Endodermal cell (in vitro differentiated cells): ENCODE measurements at places on chromosomes 1 and 21. TPM values are rescaled to one million over a fixed set of nuclear protein-coding genes. Genes with fewer than 3 reads are reported as not detected.

GRCh38 chr1:21325231-21325718 lies 35.0 kb upstream of the ECE1 start:
- no peaks in the 10 kb centered on the region for H3K36me3 ChIP-seq
- no peaks in the 10 kb centered on the region for H3K27me3 ChIP-seq
- no peak for DNase-seq
- no peak overlapping the region for H3K4me3 ChIP-seq
- H3K27ac ChIP-seq = no peak overlapping the region

Gene LRRC71
- total RNA-seq = not detected in 3 replicates

DNA sequence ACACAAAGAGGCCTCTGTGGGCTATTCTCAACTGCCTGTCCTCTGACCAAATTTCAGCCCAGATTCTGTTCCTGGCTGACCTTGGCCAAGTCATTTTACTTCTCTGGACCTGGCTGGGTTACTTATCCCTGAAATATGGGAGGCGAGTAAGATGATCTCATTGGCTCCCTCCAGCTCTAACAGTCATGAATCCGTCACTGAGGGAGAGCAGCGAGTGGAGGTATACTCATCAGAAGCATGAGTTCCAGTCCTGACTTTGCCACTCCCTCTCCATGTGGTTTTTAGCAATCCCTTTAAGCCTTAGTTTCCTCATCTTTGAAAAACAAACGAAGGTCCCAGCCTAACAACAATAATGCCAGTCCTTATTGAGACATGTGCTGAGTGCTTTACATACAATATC lies 63.5 kb downstream of the CCDC185 start:
- no peak overlapping the region for H3K4me3 ChIP-seq
- no peaks in the 10 kb centered on the region for H3K27me3 ChIP-seq
- H3K27ac ChIP-seq = no peak overlapping the region
- H3K4me1 ChIP-seq = no peaks in the 10 kb centered on the region
- H3K36me3 ChIP-seq = no peaks in the 10 kb centered on the region

Gene ZSWIM5
- 11.4 and 12.3 TPM in 2 replicates for total RNA-seq

Gene C1orf167
- total RNA-seq = 0.43 and 0.95 TPM in 2 replicates

Gene KIF17
- total RNA-seq = 4.2 and 4.3 TPM in 2 replicates

- no peak overlapping the region for H3K27ac ChIP-seq
- H3K4me1 ChIP-seq = no peaks in the 10 kb centered on the region
- no peak overlapping the region for H3K4me3 ChIP-seq
- H3K36me3 ChIP-seq = no peaks in the 10 kb centered on the region
- H3K27me3 ChIP-seq = peaks cover 23% of the 10 kb centered on the region
These were observed 164.6 kb upstream of the GJB5 start for GRCh38 chr1:34590211-34590623.

Gene TMEM269
- 0.11 and 0.20 TPM in 2 replicates for total RNA-seq

GRCh38 chr21:37711286-37711829 lies 204.9 kb downstream of the KCNJ6 start:
- no peak overlapping the region for H3K4me3 ChIP-seq
- H3K4me1 ChIP-seq = peaks cover 4% of the 10 kb centered on the region
- peak; percentile 71 for DNase-seq
- H3K27me3 ChIP-seq = no peaks in the 10 kb centered on the region
- H3K36me3 ChIP-seq = no peaks in the 10 kb centered on the region

DNA sequence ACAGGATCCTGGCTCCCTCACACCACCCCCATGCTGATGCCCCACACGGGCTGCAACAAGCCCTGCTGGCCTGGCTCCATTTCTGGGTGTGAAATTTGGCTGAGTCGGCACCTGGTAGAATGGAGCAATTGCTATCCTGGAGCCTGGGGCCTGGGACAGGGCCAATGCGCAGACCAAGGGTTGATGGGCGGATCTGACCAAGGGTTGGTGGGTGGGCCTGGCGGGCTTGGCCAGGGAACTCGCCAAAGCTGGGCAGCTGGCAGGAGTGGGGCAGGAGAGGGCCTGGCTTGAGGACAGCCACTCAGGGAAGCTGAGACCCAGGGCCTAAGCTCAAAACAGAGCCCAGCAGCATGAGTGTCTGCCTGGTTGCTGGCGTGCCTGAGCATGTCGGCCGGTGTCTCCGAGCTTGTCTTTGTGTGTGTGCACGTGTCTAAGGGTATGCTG lies 70.9 kb upstream of the POU3F1 start:
- no peaks in the 10 kb centered on the region for H3K27me3 ChIP-seq
- no peaks in the 10 kb centered on the region for H3K4me1 ChIP-seq
- DNase-seq = no peak
- no peak overlapping the region for H3K27ac ChIP-seq
- no peak overlapping the region for H3K4me3 ChIP-seq

- no peaks in the 10 kb centered on the region for H3K36me3 ChIP-seq
- DNase-seq = no peak
- H3K4me3 ChIP-seq = no peak overlapping the region
- H3K27me3 ChIP-seq = no peaks in the 10 kb centered on the region
- no peak overlapping the region for H3K27ac ChIP-seq
- no peaks in the 10 kb centered on the region for H3K4me1 ChIP-seq
These were observed 99.2 kb downstream of the PROX1 start for GRCh38 chr1:214086945-214087344.

Gene SHE
- total RNA-seq = 0.35 to 3.5 TPM (median 0.46 TPM) in 3 replicates

GRCh38 chr1:207030522-207031009 lies 2.0 kb downstream of the C1orf116 start:
- DNase-seq = no peak
- H3K27ac ChIP-seq = no peak overlapping the region
- no peaks in the 10 kb centered on the region for H3K36me3 ChIP-seq
- H3K4me1 ChIP-seq = peaks cover 24% of the 10 kb centered on the region

DNA sequence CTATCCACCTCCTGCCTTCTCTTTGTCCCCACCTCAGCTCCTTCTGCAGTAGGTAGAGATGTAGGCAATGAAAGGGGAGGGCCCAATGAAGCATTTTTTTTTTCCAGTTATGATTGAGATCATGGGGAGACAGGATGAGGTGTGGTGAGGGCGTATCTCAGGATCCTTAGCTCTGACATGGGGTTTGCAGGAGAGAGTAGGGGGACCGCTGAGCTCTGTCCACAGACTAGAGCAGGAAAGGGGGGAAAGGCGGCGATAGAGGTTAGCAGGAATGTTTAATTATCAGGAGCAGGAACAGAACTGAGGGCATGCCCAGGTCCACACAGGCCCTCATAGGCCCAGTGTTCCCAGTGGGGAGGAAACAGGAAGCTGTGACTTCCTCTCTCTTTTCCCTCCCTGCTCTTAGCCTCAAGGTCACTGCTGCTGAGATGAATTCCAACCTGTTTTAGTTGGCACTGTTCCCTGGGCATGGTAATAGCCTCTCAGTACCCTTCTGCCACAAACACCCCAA lies 901 bp upstream of the RXFP4 start:
- H3K27ac ChIP-seq = no peak overlapping the region
- H3K36me3 ChIP-seq = no peaks in the 10 kb centered on the region
- DNase-seq = no peak
- no peaks in the 10 kb centered on the region for H3K27me3 ChIP-seq
- no peaks in the 10 kb centered on the region for H3K4me1 ChIP-seq

GRCh38 chr21:35932232-35932911 lies 128.0 kb downstream of the SETD4 start:
- no peaks in the 10 kb centered on the region for H3K4me1 ChIP-seq
- H3K27ac ChIP-seq = no peak overlapping the region
- no peaks in the 10 kb centered on the region for H3K27me3 ChIP-seq
- H3K36me3 ChIP-seq = no peaks in the 10 kb centered on the region
- H3K4me3 ChIP-seq = no peak overlapping the region

- H3K27ac ChIP-seq = no peak overlapping the region
- H3K4me1 ChIP-seq = no peaks in the 10 kb centered on the region
- no peaks in the 10 kb centered on the region for H3K27me3 ChIP-seq
- no peaks in the 10 kb centered on the region for H3K36me3 ChIP-seq
- no peak overlapping the region for H3K4me3 ChIP-seq
- DNase-seq = no peak
These were observed 499.0 kb downstream of the NUF2 start for GRCh38 chr1:163820766-163821165.

DNA sequence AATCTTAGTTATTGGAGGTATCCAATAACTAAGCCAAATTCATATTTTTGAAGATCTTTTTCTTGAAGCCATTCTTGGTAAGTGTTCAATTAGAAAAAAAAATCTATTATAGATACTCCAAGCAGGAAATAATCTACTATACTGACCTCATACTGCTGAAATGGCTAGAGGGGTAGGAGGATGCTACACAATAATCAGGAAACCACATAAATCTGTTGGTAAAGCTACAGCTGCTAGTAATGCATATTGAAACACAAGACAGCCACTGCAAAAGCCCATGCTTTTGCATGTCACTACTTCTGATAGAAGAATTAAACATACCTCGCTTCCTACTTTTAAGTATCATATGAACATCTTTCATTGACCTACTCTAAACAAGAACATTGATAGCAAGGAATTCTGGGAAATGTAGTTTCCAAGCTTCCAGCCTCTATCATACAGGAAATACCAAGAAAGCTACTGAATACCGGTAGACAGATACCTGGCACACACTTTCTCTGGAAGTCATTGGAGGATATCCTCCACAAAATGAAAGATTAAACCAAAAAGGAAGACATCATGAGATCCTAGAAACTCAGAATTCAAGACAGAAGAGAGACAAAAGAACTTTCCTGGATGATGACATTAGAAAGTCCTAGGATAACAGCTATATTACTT lies 103.0 kb upstream of the VAV3 start:
- no peak overlapping the region for H3K4me3 ChIP-seq
- H3K27ac ChIP-seq = no peak overlapping the region

Gene LCE3E
- total RNA-seq = not detected in 3 replicates

- H3K4me3 ChIP-seq = no peak overlapping the region
- DNase-seq = no peak
- H3K27me3 ChIP-seq = no peaks in the 10 kb centered on the region
- H3K36me3 ChIP-seq = no peaks in the 10 kb centered on the region
These were observed 184.3 kb downstream of the PATJ start for GRCh38 chr1:61926597-61926996.

Gene FAM151A
- total RNA-seq = not detected in 2 replicates

- H3K4me3 ChIP-seq = no peak overlapping the region
- no peak overlapping the region for H3K27ac ChIP-seq
- H3K27me3 ChIP-seq = no peaks in the 10 kb centered on the region
- H3K36me3 ChIP-seq = peaks cover 29% of the 10 kb centered on the region
These were observed 6.9 kb downstream of the LMNA start for GRCh38 chr1:156121457-156121856.

Gene LAD1
- 5.5 to 13.6 TPM (median 11.8 TPM) in 3 replicates for total RNA-seq

Gene TP53BP2
- 43.3 and 53.6 TPM in 2 replicates for total RNA-seq

Gene CD2
- total RNA-seq = not detected in 3 replicates

Gene GPR25
- not detected in 3 replicates for total RNA-seq

Gene VCAM1
- total RNA-seq = 1.2 to 1.8 TPM (median 1.4 TPM) in 3 replicates

Gene ALPL
- 98.7 and 117 TPM in 2 replicates for total RNA-seq

GRCh38 chr1:160993544-160994193 lies 27.3 kb downstream of the F11R start:
- H3K27ac ChIP-seq = no peak overlapping the region
- no peak overlapping the region for H3K4me3 ChIP-seq
- no peaks in the 10 kb centered on the region for H3K4me1 ChIP-seq
- DNase-seq = no peak
- peaks cover 44% of the 10 kb centered on the region for H3K36me3 ChIP-seq
- no peaks in the 10 kb centered on the region for H3K27me3 ChIP-seq

DNA sequence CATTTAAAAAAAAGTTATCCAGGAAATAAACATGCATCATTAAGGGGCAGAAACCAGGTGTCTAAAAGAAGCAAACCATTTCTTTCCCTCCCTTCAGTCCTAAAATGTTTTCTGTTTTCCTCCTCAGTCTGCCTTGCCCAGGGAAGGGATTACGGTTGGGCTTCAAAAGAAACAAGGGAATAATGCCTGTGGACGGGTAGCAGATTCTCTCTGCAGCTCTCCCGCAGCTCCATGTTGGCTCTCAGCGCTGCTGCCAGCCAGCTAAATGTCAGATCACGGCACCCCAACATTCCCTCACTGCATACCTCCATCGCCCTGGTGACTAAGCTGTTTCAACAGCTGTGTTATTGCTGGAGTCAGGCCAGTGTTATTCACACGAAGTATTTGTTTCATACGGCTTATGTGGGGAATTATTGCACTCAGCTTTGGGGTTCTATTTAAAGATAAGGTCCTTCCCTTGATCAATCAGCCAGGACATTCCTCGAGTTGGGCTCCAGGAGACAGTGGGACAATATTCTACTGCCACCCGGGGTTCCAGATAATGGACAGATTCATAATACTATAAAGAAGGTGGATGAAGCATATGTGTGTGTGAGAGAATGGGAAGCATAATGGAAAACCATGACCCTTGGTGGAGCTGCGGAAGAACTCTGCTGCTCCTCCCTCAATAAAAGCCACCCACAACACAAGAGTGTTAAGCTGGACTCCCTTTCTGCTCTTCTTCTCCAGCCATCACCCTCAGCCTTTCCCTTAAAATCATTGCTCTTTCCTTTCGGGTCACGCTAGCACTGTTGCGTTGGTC lies 58.2 kb downstream of the WLS start:
- peak overlapping the region; percentile 78 for H3K27ac ChIP-seq
- no peaks in the 10 kb centered on the region for H3K27me3 ChIP-seq
- no peak for DNase-seq

- H3K36me3 ChIP-seq = no peaks in the 10 kb centered on the region
- H3K4me1 ChIP-seq = no peaks in the 10 kb centered on the region
- H3K27me3 ChIP-seq = no peaks in the 10 kb centered on the region
- no peak for DNase-seq
These were observed 134.3 kb upstream of the ATP1B1 start for GRCh38 chr1:168972225-168972624.

GRCh38 chr1:47182676-47183235 lies 7.1 kb downstream of the PDZK1IP1 start:
- no peak overlapping the region for H3K4me3 ChIP-seq
- no peak for DNase-seq
- H3K27me3 ChIP-seq = peaks cover 12% of the 10 kb centered on the region
- H3K4me1 ChIP-seq = no peaks in the 10 kb centered on the region

- no peaks in the 10 kb centered on the region for H3K36me3 ChIP-seq
- no peaks in the 10 kb centered on the region for H3K27me3 ChIP-seq
- H3K27ac ChIP-seq = no peak overlapping the region
- DNase-seq = no peak
These were observed 131.2 kb downstream of the CDC7 start for GRCh38 chr1:91631718-91632330.

Gene LYSMD1
- 9.1 and 10.1 TPM in 2 replicates for total RNA-seq

GRCh38 chr21:37272897-37273296 lies 5.8 kb upstream of the VPS26C start:
- no peak overlapping the region for H3K4me3 ChIP-seq
- no peak overlapping the region for H3K27ac ChIP-seq
- no peaks in the 10 kb centered on the region for H3K36me3 ChIP-seq
- no peaks in the 10 kb centered on the region for H3K27me3 ChIP-seq
- DNase-seq = no peak

GRCh38 chr1:180228648-180229482 lies 1.2 kb upstream of the LHX4 start:
- peaks cover 95% of the 10 kb centered on the region for H3K27me3 ChIP-seq
- H3K27ac ChIP-seq = no peak overlapping the region
- peaks cover 5% of the 10 kb centered on the region for H3K4me1 ChIP-seq
- peak overlapping the region; percentile 79 for H3K4me3 ChIP-seq
- no peaks in the 10 kb centered on the region for H3K36me3 ChIP-seq
